ENCODE measurements at places on chromosomes 7 and 10. TPM values are rescaled to one million over a fixed set of nuclear protein-coding genes. Genes with fewer than 3 reads are reported as not detected.

DNA sequence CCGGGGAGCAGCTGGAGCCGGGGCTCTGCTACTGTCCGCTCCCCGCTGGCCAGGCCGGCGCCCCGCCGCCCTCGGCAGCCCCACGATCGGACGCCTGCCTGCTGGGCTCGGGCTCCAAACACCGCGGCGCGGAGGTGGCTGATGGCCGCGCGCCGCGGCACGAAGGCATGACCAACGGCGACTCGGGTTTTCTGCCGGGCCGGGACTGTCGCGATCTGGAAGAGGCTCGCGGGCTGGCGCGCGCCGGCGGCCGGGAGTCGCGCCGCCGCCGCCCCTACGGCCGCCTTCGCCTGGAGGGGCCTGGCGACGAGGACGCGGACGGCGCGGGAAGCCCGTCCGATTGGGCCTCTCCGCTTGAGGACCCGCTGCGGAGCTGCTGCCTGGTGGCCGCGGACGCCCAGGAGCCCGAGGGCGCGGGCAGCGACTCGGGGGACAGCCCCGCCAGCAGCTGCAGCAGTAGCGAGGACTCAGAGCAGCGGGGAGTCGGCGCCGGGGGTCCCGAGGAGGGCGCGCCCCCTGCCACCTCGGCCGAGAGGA lies 570 bp downstream of the TBC1D12 start:
- no peak for DNase-seq

GRCh38 chr10:100670828-100671479 lies 74.4 kb upstream of the PAX2 start:
- no peak for DNase-seq

GRCh38 chr10:68296843-68297663 lies 34.8 kb upstream of the HNRNPH3 start:
- DNase-seq: no peak

GRCh38 chr10:72821606-72822005 lies 71.9 kb upstream of the OIT3 start:
- DNase-seq: no peak

The HABP2 gene
- 0.48 TPM for total RNA-seq

Measured in glomerular endothelial cell (primary cell).